ENCODE measurements at places on chromosomes 7 and 10. TPM values are rescaled to one million over a fixed set of nuclear protein-coding genes. Genes with fewer than 3 reads are reported as not detected.

- no peak for DNase-seq
Measured at GRCh38 chr10:87694011-87694794, 34.5 kb downstream of the PAPSS2 start.

DNA sequence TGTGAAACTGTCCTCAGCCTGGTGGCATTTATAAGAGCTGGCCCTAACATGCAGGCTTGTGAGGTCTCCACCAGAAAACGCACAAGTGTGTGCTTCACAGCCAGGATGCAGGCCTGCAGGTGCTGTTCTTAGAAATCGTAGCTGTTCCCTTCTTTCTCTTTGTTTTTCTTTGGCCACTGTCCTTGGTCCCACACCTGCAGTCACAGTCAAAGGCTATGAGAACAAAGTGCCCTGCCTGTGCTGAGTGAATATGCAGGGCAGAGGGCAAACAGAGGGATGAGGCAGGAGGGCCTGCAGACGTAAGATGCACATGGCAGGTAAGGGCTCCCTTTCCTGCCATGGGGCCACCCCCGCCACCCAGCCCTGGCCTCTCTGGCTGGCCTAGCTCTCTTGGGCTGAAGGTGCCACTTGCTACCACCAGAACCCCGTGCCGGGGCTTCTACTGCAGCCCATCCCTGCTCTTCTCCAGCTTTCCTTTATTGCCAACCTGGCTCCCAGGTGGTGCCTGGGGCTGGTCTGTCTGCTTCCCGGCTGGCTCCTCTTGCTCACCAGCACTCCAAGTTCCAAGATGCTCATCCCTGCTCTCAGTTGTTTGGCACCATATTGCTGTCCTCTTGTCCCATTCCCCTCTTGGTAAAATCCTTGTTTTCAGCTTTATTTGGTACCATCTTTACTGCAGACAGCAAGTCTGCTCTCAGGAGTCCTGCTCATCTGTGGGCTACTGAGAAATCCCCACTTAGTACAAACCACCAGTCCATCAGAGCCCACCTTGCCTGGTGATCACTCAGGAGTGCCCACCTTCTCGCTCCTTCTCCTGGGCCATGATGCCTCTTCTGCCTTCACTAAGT lies 308.1 kb upstream of the ZMIZ1 start:
- DNase-seq, result no peak

- no peak for DNase-seq
Measured at GRCh38 chr10:59799421-59799820, 46.2 kb upstream of the MRLN start.

The WNT2 gene
- not detected for total RNA-seq

Measured in activated T-cell treated with anti-CD3 and anti-CD28 coated beads, Interleukin-2, amount 50 U/mL, for 72 hours (primary cell).